Stimulated activated CD4-positive, alpha-beta T cell treated with anti-CD3 and anti-CD28 coated beads, TNF-alpha, amount 100 ng/mL, for 4 hours (primary cell): ENCODE measurements at places on chromosomes 13 and 19.

DNA sequence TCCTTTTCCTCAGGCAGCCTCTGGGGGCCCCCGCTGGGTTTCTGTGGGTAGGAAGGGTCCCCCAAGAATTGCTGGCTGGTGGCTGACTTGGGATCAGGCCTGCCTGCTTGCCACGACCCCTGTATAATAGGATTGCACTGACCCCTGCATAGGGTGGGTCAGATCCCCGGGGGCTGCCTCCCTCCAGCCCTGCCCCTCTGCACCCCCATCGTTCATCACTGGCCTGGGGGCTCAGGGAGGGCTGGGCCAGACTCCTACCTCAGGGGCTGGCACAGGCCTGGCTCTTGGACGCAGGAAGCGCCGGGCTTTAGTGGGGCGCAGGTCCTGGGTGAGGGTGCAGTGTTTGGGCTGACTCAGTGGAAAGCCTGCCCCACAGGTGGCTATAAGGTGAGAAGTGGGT, 10.6 kb downstream of the NDUFB7 start:
- no peak for DNase-seq

- DNase-seq, result no peak
Observed at GRCh38 chr19:35112995-35113688, 2.5 kb upstream of the FXYD3 start.

DNA sequence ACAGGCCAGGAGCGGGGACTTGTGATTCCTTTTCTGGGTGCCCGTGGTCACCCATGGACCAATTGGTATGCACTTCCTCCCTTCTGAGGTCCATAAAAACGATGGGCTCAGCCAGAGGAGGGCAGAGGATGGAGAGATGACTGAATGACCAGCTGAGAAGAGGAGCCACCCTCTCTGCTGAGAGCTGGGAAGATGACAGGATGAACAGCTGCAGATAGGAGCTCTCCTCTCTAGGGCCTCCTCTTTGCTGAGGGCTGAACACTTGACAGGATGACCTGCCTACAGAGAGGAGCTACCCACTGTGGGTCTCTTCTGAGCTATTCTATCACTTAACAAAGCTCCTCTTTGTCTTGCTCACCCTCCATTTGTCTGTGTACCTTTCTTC, 4.1 kb downstream of the IGFL4 start:
- no peak for DNase-seq

DNA sequence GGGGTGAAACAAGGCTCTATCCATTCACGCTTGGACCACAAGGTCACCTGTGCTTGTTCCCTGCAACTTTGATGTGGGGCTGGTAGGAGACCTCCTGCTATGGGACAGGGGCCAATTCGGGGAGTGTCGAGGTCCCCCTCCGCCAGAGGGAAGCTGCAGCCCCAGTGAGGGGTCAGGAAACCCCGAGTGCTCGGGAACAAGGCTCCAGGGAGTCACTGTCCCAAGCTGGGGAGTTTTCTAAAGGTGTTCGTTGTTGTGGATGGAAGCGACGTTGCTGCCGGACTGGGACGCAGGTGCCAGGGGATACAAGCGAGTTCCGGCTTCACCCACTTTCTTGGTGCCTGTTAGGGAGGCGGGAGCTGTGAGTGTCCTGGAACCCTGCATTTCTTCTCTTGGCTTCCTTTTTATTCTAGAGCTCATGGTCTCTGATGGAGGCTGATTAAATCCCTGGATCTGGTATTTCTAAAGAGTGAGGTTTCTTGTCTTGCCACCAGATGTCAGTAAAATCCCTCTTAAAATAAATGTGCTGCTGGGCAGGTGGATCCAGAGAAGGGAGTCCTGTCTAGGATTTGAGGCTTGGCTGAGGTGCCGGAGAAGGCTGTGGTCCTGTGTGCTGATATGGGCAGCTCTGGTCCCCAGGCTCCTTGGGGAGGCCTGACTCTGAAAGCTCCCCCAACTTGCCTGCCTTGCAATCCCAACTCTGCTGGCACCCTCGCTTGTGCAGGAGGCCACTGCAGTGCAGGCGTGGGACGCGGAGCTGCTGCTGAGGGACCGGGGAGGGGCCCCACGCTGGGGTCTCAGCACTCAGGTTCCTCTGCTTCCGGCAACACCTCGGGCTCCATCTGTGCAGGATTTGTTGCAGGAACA, 153.9 kb downstream of the TEX29 start:
- no peak for DNase-seq

DNA sequence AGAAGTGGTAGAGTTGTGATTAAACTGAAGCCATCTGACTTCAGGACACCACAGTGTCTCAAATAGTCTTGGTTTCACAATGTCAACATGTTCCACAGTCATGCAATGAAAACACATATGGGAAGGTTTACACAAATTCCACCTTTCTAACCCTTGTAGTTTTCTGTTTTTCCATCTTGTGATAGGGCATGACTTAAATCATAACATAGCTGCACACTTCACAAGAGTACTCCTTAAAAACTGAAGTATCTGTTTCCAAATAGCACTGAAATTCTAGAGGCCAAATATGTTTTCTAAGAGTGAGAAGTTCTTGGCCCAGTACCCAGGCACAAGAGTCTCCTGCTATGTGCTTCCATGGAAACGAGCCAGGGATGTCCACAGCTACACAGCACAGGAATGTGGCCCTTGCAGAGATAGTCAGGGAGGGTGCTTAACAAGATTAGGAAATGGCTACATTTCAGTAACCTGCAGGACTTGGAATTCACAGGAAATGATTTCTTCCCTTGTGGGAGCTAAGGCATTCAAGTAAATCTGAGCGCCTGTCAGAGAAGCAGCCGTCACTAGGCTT, 269.1 kb downstream of the NDFIP2 start:
- no peak for DNase-seq

GRCh38 chr13:79803989-79804388, 323.0 kb downstream of the NDFIP2 start:
- no peak for DNase-seq

GRCh38 chr13:32378012-32378411, 49.9 kb downstream of the N4BP2L1 start:
- DNase-seq, result no peak
